Activated CD8-positive, alpha-beta memory T cell treated with anti-CD3 and anti-CD28 coated beads, Interleukin-2, amount 50 U/mL, for 48 hours (primary cell): ENCODE measurements at places on chromosomes 4 and X.

GRCh38 chr4:153143527-153144348 is 60.5 kb upstream of the TRIM2 start:
- DNase-seq, result no peak

DNA sequence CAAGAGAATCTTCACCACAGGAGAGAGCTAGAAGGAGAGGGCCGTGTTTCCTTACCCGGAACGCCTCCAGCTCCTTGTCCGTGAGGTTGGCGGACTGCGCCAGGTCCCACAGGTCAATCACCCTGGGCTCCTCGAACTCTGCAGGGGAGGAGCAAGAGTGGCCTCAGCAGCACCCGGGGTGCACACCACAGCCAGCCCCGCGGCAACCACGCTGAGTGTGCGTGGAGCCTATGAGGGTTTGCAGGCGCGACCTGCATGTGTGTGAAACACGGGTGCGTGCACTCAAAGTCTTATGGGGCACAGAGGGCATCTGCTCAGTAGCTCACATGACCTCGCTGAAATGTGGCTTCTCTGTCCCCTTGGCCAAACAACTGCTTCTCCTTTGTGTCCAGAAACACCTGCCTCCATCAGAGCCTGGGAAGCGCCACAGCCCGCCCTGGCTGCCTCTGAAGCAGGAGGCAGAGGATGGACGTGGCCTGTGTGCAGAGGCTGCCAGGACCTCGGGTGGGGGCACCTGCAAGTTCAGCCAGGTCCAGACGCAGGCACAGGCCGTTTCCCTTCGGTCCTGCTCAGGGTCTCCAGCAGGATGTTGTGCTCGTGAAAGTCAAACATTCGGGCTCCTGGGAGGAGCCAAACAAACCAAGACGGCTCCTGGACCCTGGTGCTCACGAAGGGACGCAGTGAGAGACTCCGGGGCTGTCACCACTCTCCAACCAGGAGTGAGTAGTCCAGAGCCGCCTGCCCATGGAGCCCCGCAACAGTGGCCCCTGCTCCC is 16.0 kb downstream of the LRPAP1 start:
- DNase-seq, result no peak

- DNase-seq, result no peak
Observed at GRCh38 chrX:39591099-39591498, 506.7 kb downstream of the BCOR start.

GRCh38 chr4:8262637-8263322 is 6.8 kb upstream of the HTRA3 start:
- DNase-seq, result no peak

DNA sequence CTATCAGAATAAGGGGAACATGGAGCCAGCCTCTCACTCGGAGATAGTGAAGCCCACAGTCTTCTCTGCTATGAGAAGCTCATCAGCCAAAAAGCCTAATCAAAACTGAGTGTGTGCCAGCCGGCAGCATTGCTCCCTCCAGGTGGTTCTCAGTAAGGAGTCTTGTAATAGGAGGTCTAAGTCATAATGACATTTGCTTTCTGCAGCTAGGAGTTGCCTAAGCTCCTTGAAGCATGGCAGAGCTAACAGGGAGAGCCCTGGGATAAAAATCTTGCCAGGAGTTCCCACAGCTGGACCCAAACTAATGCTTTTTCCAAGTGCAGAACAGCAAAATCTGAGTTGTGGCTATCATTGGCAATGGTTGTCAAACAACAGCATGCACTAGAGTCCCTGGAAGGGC is 245.2 kb downstream of the SPATA18 start:
- DNase-seq, result no peak

DNA sequence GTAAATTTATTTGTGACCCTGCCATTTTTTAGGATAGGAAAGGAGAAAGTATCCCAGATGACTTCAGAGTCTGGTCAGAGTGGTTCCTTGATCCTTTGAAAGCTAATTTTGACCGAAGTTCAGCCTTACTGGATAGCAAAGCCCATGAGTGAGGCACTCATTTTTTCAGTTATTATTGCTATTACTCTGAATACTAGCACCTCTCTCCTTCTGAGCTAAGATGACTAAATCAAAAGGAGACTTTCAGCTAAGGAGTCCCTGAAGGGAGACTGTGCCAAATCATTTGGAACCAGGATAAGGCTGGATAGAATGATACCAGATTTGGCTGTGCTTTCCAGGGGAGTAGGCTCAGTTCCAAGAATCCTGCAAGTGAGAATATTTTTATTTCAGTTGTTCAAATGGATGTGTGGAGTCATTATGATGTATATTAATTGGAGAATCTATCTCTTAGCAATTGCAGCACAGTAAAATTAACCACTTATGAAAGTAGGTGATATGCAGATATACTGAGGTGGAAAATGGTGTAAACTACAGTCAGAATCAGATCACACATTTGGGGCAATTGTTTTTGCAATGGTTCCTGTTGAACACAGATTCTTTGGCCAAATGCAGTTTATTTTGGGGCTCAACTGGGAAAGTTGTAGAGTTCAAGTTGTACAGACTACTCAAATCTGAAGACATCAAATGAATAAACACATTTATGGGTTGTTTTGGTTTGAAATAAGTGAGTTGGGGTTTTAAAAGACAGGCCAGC is 1.2 kb downstream of the P2RY10 start:
- DNase-seq, result no peak

- DNase-seq, result no peak
Observed at GRCh38 chr4:133162941-133163340, 13.8 kb downstream of the PCDH10 start.

GRCh38 chrX:108126661-108127060 is 35.1 kb downstream of the ATG4A start:
- no peak for DNase-seq

GRCh38 chr4:85720735-85721134 is 245.8 kb downstream of the ARHGAP24 start:
- DNase-seq, result no peak

- DNase-seq, result no peak
Observed at GRCh38 chr4:147760176-147760575, 28.3 kb downstream of the ARHGAP10 start.

DNA sequence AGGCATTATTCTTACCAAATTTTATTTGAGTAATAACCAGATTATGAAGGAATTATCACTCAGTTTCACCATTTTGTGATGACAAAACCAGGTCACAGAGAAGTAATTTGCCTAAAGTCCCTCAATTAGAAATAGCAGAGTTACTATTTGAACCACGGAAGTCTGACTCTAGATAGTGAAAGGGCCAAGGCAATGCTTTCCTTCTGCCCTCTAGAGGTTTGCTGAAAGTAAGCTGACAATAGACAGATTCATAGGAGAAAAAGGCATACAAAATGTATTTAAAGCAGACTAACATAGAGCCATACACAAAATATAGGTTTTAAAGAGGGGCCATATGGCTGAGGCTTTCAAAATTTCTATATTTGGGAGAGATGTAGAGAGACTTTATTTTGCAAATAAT is 43.1 kb downstream of the CXXC4 start:
- DNase-seq, result no peak

DNA sequence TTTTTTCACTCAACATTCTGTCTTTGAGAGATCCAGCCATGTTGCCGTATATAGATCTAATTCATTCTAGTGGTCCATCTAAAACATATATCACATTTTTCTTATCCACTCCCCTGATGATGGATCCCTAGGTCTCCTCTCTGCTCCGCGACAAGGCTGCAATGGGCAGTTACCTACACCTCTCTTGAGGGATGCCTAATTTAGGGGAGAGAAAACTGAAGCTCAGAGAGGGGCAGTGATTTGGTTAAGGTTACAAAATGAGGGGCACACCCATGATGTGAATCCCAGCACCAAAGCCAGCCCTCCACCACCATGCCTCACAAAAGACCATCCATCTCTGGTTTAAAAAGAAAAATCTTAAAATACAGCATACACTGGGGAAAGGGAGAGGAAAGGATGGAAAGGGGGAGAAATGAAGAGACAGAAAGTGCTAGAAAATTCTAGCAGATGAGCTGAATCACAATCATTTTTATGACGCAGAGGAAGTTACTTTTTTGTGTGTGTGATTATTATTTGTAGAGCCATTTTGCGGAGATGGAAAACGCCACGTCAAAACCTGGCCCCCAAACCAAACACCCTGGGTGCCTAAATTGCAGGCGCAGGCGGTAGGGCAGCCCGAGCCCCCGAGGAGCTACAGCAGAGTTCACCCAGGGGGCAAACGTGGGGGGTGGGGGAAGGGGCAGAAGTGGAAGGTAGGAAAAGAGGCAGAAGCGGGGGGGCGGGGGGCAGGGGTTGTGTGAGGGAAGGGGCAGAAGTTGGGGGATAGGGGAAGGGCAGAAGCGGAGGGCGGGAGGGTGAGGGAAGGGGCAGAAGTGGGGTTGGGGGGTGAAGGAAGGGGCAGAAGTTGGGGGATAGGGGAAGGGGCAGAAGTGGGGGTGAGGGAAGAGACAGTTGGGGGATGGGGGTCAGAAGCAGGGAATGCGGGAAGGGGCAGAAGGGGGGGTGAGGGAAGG is 1.3 kb upstream of the TSPYL2 start:
- no peak for DNase-seq

GRCh38 chr4:75698162-75698962 is 25.2 kb upstream of the G3BP2 start:
- no peak for DNase-seq

DNA sequence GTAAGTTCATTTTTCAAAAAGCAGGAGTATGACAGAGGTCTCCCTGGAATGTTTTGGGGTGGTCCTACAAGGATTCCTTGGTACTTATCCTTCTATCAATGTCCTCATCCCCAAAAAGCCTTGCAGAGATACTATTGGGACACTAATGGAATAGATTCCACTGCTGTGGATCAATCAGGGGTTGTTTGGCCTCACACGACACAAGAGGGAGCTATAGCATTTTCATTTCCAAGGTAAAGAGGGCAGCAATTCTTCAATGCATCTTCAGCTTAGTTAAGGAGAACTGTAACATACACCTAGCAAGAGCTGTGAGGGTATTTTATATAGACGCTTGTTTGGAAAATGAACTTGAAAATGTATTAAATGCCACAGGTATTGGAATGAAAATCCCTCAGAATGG is 50.9 kb downstream of the USP26 start:
- no peak for DNase-seq

DNA sequence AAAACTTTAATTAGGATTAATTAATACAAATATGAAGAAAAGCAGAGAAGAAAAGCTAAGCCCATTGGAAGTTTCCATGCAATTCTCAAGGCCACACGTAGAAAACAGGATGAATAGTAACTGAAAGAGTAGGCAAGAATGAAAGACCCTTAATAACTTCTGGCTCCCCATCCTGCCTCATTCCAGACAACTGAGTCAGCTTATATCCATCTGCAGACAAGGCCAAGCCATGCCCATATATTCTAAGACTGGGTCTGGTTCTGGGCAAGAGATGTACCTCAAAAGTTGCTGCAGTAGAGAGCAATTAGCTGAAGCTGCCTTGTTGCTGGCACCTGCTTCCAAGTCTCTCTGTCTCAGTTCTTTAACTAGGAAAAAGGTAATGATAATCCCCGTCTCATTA is 244.1 kb downstream of the GPC3 start:
- DNase-seq, result no peak

- DNase-seq, result no peak
Observed at GRCh38 chr4:136909626-136910025, 622.7 kb downstream of the PCDH18 start.

GRCh38 chr4:177125656-177126055 is 184.0 kb upstream of the NEIL3 start:
- no peak for DNase-seq

DNA sequence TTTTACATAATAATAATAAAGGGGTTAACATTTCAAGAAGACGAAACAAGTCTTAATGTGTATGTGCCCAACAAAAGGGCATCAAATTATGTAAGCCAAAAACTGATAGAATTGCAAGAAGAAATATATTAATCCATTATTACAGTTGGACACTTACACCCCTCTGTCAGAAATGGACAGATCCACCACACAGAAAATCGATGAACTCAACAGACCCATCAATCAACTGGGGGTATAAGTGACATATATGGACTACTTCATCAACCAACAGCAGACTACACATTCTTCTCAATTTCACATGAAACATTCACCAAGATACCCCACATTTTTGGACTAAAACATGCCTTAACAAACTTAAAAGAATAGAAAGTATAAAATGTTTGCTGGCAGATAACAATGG is 183.8 kb downstream of the COL25A1 start:
- DNase-seq, result no peak

DNA sequence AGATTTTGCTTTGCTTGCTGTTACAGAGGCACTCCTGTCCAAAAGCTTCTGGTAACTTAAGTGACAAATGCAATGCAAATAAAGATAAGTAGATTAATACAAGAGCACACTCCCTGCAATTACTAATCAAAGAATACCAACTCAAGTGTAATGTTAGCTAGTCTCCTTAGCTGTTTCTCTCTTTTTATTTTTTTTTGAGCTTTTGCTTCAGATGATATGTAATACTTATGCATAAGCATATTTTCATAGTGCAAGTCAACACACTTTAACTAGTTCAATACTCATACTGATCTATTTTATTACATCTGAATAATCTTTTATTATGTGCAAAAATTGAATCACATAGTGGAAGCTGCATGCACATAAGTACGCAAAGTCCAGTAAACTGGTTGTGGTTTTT is 2.7 kb downstream of the SLC7A11 start:
- no peak for DNase-seq

- no peak for DNase-seq
Observed at GRCh38 chrX:70254063-70254400, 6.0 kb downstream of the P2RY4 start.

GRCh38 chr4:81922313-81922712 is 450.6 kb upstream of the RASGEF1B start:
- no peak for DNase-seq

- no peak for DNase-seq
Observed at GRCh38 chrX:71998836-71999509, 88.3 kb downstream of the NHSL2 start.

- no peak for DNase-seq
Observed at GRCh38 chrX:3449287-3449686, 102.8 kb upstream of the MXRA5 start.

- no peak for DNase-seq
Observed at GRCh38 chr4:27057053-27057452, 196.4 kb downstream of the STIM2 start.

DNA sequence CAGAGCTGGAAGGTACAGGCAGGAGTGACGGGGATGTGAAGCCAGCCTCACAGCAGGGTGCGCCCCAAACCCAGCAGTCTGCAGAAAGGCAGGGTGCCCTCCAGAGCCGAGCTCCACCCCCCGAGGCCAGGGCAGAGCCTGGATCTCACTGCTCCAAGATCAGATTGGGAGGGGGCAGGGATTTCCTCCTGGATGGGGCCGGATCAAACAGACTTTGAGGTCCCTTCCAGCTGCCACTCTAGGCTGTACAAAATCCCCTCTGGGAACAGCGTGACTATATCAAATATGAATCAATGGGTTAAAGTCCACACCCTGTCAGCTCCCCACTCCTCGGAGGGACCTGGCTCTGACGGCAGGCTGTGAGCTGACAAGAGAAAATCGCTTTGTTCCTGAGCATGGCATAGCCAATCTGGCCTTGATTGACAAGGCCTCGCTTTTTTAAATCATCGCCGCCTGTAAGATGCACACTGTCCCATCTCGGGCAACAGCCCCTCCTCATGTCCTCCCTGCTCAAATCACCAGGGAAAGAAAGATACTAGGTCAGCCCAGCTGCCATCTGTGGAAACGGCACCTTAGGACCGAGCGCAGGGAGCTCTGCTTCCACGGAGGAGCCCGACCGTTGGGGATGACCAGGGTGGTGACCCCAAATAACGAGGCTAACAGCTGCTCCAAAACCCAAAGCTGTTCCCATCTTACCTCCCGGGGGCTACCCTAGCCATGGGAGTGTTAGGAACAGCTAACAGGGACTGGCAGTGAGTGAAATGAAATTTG is 39.9 kb downstream of the PSAPL1 start:
- DNase-seq, result no peak
